Caki2 (cell line): ENCODE measurements at places on chromosomes 6 and 20. TPM values are rescaled to one million over a fixed set of nuclear protein-coding genes. Genes with fewer than 3 reads are reported as not detected.

Gene SSR1
- 121 and 146 TPM in 2 replicates for total RNA-seq

Gene MAS1
- not detected in 2 replicates for total RNA-seq

Gene SCGN
- not detected in 2 replicates for total RNA-seq

Gene PPDPF
- total RNA-seq: 35.9 and 103 TPM in 2 replicates

- DNase-seq: no peak
Measured at GRCh38 chr6:71246596-71246995, 42.0 kb upstream of the OGFRL1 start.

- no peak for DNase-seq
Measured at GRCh38 chr6:3455147-3455568, 1.7 kb downstream of the SLC22A23 start.

DNA sequence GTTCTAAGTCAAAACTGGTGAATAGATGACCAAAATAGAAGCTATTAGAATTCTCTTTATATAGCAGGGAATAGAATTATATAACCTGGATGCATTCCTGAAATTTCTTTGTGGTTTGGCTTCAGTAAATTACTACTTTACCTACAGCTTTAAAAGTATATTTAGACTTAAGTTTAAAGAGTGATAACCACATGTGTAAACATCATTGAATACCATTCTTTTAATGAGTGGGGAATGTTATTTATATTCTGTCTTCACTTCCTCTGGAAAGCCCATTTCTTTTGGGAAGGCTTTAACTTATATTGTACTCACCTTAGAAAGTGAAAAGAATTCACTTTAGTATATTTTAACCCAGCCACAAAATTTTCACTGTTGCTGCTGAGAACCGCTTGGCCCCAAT, 39.1 kb downstream of the PLEKHG1 start:
- no peak for DNase-seq

DNA sequence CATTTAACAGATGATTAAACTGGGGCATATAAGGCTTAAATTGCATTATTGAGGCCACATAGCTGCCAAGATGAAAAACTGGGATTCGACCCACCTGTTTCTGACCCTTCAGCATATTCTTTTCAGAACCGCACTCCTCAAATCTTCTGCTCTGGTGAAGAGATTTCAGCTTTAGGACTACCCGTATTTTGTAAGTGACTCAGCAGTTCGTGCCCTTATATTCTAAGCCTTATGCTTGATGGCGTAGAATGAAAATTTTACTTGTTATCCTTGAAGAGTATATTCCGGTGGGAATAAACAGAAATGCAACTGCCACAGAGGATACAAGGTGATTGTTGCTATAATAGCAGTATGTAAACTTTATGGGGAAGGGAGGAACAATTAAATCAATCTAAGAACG, 657.1 kb downstream of the DOK5 start:
- DNase-seq: no peak

DNA sequence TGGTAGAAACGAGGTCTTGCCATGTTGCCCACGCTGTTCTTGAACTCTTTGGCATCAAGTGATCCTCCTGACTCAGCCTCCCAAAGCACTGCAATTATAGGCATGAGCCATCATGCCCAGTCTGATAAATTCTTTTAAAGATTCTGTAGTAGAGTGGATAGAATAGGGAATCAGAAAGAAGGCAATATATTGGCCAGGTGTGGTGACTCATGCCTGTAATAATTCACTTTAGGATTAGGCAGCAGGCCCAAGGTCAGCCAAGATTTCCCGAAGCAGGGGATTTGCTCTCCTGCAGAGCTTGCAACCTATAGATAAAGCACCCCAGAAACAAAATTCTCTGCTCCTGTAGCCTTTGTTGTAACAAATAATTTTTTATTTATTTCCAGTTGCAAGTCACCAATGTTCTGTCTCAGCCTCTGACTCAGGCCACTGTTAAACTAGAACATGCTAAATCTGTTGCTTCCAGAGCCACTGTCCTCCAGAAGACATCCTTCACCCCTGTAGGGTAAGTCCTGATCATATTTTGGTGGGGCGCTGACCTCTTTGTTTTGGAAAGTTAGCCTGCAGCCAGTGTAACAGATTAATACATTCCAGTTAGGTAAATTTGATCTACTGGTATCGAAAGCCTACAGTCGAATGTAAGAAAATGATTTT, 30.4 kb upstream of the MROH8 start:
- no peak for DNase-seq

GRCh38 chr20:7938058-7938457, 2.2 kb downstream of the HAO1 start:
- DNase-seq: no peak

- DNase-seq: no peak
Measured at GRCh38 chr20:48006036-48006833, 221.0 kb upstream of the SULF2 start.

GRCh38 chr20:38246357-38247165, 14.0 kb downstream of the KIAA1755 start:
- no peak for DNase-seq

DNA sequence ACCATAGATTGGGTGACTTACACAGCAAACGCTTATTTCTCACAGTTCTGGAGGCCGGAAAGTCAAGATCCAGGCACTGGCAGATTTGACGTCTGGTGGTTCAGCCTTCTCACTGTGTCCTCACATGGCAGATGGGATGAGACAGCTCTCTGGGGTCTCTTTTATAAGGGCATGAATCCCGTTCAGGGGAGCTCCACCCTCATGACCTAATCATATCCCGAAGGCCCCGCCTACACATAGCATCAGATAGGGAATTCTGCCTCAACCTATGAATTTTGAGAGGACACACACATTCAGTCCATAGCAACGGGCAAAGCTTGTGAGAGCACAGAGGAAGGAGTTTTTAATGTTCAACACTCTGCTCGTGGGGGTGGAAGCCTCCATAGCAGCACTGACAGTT, 27.5 kb downstream of the DAAM2 start:
- DNase-seq: no peak

DNA sequence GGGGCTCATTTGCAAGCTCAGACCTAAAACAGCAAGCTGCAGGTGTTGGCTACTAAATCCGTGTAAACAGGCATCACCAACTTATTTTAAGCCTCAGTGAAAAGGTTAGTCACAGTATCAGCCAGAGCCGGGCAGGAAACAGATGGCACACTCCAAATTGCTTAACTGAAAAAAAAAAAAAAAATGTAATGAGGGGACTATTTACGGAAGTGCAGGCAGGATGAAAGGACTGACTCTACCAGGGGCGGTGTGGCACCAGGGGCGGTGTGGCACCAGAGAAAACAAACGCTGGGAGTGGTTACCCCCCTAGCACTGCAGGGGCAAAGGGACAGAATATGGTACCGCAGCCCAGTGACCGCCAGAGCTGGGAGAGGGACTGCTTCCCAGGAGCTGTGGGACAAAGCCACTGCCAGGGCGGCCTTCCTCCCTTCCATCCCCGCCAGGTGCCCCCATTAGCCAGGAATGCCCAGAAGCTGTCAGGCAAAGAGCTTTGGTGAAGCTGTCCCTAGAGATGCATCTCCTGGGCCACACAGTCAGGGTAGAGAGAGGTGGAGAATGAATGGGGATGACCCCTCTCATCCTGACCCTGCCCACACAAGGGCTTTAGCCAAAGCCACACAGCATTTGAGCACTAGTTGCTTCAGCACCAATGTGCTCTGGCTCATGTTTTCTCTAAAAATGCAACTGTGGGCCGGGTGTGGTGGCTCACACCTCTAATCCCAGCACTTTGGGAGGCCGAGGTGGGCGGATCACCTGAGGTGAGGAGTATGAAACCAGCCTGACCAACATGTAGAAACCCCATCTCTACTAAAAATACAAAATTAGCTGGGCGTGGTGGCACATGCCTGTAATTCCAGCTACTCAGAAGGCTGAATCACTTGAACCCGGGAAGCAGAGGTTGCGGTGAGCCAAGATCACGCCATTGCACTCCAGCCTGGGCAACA, 39.6 kb upstream of the GFOD1 start:
- no peak for DNase-seq

DNA sequence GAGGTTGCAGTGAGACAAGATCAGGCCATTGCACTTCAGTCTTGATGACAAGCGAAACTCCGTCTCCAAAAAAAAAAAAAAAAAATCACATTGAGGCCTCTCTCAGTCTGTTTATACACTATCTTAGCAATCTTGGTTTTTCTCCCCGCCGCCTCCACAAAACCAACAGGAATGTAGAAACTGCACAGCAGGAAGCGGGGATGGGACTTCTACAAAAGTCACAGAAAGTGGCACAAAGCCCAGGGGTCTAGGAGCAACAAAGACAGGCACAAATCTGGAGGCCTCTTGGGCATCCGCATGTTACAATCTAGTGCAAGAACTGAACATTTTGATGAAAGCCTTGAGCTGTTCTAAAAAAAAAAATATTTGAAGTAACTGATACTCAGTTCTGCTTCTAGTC, 48.6 kb downstream of the KDM1B start:
- DNase-seq: no peak

DNA sequence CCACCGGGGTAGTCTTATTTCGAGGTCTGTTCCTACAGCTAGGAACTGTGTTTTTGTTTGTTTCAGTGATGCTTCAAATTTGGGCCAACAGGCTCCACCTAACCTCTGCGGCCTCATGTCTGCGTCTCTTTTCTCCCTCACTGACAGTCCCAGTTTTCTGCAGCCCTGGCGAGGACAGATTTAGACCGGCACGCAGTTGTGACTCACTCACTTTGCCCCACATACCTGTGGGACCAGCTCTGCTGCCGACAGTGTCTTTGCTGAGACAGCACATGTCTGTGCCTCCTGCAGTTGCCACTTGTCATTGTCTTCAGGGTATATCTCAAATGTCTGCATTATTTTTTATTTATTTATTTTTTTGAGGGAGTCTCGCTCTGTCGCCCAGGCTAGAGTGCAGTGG, 29.2 kb downstream of the OSBPL2 start:
- DNase-seq: no peak
